Stimulated activated CD4-positive, alpha-beta T cell treated with anti-CD3 and anti-CD28 coated beads, Interleukin-1b, Interleukin-23, amount 100 ng/mL, for 24 hours (primary cell): ENCODE measurements at places on chromosomes 5 and 9.

DNA sequence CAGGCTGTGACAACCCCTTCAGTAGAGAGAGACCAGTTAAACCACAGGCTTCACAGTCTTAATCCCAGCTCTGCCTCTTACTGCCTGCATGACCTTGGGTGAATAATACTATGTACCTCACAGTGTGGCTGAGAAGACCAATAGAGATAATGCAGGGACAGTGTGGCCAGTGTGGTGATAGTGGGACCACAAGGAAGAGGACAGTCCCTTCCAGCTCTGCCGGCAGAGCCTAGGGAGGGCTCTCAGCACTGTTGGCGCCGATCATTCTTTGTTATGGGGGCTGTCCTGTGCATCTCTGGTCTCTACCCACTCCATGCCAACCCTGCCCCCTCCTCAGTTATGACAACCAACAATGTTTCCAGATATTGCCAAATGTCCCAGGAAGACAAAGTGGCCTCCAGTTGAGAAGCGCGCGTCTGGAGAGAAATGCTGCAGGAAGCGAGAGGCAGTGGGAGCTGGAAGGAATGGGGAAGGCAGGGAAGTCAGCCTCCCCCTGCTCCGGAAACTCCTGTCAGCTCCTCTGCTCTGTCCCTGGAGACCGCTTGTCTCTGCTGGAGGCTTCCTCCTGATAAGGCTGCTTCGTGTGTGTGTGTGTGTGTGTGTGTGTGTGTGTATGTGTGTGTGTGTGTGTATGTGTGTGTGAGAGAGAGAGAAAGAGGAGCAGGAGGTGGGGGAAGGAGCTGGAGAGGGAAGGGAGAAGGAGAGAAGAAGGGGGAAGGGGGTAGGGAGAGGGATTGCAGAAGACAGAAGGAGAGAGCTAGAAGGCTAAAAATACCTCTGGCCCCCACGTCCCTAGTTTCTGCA is 31.8 kb upstream of the FABP6 start:
- DNase-seq, result no peak

- DNase-seq, result no peak
Measured at GRCh38 chr9:134208981-134209725, 44.8 kb upstream of the RNU6ATAC start.

- no peak for DNase-seq
Measured at GRCh38 chr9:95670122-95670521, 153.4 kb upstream of the PTCH1 start.

DNA sequence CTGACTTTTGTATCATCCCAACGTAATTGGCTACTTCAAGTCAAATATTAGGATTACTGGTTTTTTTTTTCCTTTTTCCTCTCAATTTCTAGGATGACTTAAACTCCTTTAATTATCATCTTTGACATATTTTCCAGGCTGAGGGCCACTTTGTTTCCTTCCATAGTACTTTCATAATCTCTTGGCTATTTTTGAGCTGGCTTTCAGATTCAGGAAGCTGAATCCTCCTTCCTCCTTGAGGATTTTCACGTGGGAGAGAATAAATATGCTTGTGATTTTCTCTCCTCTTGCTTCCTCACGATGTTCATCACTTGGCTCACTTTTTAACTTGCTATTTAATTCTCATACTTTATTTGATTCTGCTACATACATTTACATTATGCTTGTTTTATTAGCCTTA is 88.1 kb downstream of the ITGA1 start:
- no peak for DNase-seq

- DNase-seq, result no peak
Measured at GRCh38 chr5:36598045-36598444, 8.4 kb upstream of the SLC1A3 start.

DNA sequence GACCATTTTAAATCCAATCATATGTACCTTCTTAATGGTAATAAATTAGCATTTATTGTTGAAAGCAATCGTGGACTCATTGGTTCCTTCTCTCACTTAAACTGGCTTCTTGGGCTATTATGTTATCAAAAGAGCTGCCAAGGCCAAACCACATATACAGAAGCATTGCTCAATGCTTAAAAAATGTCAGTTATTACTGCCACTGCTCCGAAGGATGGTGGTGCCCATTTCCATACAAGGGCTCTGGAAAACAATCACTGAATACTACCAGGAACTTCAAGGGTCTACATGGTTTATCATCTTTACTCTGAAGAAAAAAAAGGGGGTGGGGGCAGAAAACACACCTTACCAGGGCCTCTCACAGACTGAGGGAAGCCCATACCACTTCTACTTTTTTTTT is 104.3 kb downstream of the GNAQ start:
- no peak for DNase-seq

- DNase-seq, result no peak
Measured at GRCh38 chr5:90803876-90804275, 245.3 kb downstream of the ADGRV1 start.
